NT2/D1 (cell line): ENCODE measurements at places on chromosomes 2 and 18.

DNA sequence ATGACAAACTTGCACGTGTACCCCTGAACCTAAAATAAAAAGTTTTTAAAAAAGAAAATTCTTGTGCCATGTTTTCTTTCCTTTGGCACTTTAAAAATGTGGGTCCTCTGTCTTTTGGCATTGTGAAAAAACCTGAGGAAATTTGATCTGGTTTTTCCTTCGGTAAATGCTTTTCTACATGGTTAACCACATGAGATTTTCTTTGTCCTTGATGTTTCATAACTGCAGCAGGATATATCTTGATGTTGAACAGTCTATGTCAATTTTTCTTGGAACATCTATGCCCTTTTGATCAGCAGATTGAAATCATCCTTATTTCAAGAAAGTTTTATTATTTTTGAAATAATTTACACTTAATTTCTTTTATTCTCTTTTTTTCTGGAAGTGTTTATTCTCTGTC lies 109.1 kb downstream of the TMEM17 start:
- no peak for DNase-seq

DNA sequence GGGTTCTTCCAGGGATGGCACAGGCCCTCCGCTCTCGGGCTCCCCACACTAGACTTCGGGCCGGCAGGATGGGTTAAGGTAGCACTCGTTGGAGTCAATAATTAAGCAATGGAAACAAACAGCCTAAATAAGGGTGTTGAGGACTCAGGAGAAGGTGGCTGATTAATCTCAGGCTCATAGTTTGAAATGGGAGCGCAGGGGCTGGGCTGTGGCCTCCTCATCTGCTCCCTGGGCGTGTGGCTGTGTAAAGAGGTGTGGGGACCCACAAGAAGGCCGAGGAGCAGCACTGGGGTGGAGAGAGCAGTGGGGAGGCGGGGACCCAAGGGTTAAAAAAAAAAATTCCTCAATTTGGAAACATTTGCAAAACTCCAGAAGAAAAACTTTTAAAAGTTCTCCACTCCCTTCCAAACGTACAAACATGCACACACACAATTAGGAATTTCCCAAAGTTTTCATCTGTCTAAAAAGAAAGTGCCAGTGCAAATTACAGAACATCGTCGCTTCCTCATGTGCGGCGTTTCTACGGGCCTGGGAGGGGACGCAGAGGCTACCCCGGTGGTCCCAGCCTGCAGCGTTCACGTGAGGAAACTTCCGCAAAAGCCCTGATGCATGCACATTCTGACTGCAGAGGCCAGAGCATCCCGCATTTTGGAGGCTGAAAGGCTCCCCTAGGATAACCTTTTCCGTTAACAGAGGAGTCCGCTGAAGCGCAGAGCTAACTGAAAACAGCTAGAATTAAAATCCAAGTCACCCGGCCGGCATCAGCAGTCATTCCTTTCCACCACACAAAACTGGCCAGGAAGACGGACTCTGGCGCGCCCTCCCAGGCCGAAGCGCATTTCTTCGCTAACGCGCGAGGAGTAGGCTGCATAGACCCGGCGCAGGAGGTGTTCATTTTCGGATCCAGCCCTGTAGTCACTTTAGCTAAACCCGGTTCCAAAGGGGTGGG lies 1.0 kb upstream of the TUBB6 start:
- DNase-seq: no peak

DNA sequence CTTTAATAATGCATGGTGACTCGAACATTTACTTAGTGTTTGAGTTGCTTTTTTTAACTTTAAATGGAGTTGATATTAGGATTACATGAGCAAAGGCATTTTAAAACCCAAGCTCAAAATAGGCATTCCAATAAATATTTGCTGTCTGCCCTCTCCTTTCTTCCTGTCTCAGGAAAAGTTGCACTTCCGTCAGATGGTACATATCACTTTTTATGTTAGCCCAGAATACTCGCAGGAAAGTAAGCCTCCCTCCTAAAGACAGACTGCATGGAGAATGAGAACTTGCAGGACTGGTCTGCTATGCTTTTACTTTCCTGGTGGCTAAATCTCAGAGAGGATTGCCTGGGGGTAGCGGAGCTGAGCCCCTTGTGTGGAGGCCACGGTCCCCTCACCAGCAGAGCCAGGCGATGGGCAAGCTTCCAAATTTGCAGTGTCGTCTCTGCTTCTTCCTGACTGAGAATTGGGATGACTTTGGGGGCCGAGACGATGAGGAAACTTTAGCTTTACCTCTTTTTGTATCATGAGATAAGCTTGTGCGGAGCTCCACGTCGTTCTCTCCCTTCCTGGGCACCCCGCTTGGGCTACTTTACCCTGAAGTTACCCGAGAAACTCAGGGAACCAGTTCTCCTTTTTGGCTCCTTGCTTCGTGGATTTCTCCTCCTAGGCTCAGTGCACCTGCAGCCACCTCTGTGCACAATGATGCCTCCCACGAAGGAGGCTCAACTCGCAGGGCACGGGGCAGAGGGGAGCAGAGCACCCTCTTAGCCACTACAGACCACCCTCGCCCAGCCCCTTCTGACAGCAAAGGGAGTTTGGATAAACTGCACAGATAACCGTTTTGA lies 223.3 kb downstream of the SH3RF3 start:
- DNase-seq: no peak

DNA sequence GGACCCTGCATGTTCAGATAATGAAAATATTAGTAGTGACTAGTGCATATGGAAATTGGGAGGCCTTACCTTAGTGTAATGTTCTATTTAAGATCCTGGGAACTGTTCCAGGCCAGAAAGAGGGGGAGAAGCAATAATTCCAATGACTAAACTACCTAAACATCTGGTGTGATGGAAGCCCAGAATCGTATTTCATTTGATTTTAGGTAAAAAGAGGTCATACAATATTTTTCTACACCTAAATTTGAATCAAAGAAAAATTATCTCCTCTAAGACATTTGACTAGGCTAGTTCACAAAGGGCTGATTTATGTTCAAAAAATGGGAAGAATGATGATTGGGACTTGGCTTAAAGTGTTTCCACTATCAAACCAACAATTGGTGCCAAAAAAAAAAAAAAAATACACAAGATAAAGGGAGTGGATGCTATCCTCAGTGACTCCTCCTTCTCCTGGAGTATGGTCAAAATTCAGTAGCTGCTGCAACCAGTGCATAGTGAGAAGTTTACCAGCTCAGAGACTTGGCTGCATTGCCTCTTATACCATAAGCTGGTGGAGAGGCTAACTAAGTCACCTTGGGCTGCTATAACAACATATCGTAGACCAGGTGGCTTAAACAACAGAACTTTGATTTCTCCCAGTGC lies 1038.3 kb upstream of the ACVR2A start:
- no peak for DNase-seq

- no peak for DNase-seq
Measured at GRCh38 chr2:200762127-200762526, 49.6 kb upstream of the BZW1 start.

GRCh38 chr18:64019922-64020756 lies 50.3 kb downstream of the SERPINB8 start:
- DNase-seq: peak; percentile 6

GRCh38 chr18:12656938-12657683 lies 796 bp downstream of the SPIRE1 start:
- DNase-seq: no peak

- DNase-seq: no peak
Measured at GRCh38 chr2:202494300-202495229, 118.4 kb downstream of the BMPR2 start.

GRCh38 chr2:158099716-158100115 lies 2.0 kb upstream of the UPP2 start:
- DNase-seq: no peak

- DNase-seq: no peak
Measured at GRCh38 chr2:30994227-30995056, 143.8 kb downstream of the GALNT14 start.

- DNase-seq: peak; percentile 83
Measured at GRCh38 chr2:58448065-58448507, 207.0 kb upstream of the FANCL start.
